ENCODE measurements at places on chromosomes 12 and 14.

GRCh38 chr14:85616386-85616885 lies 86.5 kb downstream of the FLRT2 start:
- no peak for DNase-seq

DNA sequence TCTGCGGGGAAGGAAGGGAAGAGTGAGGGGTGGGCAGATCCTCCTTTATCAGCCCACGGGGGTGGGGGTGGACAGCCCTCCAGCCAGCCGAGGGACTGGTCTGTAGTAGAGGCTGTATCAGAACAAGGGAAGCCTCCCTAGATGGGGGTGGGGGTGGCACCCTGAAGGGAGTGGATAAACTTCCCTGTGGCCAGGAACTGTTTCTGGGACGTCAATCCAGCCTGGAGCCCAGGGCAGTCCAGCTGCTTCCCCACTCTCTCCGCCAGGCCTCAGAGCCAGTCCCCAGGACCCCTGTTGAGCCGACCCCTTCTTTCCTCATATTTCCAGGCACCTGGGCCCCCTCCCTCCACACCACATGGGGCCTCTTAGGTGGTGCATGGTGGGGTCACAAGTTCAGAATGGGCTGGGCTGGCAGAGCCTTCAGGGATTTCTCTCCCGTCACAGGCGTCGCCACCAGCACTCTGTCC lies 6.7 kb downstream of the PLD4 start:
- DNase-seq: no peak

DNA sequence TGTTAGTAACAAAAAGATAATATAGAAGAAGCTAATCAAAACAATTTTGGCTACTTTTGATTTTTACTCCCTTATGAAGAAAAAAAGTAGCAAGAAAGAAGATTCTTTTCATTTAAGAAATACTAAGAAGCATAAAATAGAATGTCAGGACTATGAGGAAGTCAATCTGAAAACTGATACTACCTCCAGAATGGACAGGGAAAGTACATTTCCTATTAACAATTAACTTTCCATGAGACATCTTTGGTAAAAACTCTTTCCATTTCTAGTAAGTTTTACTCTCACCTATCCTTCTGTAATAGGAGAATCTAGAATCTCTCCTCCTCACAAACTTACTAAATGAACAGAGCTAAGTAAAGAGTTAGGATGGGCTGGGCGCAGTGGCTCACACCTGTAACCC lies 51.3 kb upstream of the NPFF start:
- no peak for DNase-seq

GRCh38 chr14:100088226-100088625 lies 23.0 kb downstream of the EVL start:
- no peak for DNase-seq

GRCh38 chr12:1199700-1200099 lies 208.7 kb downstream of the ERC1 start:
- DNase-seq: no peak

DNA sequence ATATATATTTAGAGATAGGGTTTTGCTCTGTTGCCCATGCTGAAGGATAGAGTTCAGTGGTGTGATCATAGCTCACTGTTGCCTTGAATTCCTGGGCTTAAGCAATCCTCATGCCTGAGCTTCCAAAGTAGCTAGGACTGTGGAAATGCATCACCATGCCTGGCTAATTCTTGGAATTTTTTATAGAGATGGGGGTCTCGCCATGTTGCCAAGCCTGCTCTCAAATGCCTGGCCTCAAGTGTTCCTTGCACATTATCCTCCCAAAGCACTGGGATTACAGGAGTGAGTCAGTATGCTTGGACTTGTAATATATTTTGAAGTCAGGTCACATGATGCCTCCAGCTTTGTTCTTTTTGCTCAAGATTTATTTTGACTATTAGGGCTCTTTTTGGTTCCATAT lies 178.0 kb downstream of the RPAP3 start:
- no peak for DNase-seq
